ENCODE measurements at places on chromosomes 4 and X.

DNA sequence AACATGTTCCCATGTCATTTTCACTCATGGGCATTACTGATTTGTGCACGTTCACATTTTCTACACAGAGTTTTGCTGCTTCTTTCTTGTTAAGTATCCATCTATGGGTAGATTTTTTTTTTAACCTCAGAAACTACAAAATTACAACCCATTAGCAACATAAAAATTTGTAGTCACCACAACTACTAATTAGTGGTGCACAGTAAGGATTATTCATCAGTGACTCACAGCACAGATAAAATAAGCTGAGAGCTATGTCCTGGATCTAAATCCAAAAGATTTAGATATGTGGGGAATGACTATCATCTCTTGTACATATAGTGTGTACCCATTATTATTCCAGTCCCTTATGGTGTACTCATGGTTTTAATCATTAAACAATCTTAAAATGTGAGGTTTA, 19.7 kb upstream of the AMELX start:
- DNase-seq, result no peak

DNA sequence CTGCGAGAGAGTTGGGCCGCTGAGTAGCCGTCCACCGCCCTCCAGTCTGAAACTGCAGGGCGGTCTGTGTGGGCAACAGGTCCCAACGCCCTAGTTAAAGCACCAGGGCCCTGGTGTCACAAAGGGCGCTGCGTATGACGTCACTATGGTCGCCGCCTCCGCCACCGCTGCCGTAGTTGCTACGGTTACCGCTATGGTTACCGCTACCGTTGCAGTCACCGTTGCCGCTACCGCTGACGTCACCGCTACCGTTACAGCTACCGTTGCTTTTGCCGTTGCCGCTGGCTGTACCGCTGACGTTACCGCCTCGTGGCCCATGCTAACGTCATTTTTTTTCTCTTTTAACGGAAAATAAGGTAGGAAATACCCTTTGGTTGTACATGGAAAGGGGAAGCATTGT, at the start of gene PPP1R2C:
Gene PPP1R2C, minus strand, starts transcription at position 68 of the 400 bp plus-strand sequence. CDS start 84 bp downstream, outside the sequence.
- DNase-seq, result peak; percentile 55

DNA sequence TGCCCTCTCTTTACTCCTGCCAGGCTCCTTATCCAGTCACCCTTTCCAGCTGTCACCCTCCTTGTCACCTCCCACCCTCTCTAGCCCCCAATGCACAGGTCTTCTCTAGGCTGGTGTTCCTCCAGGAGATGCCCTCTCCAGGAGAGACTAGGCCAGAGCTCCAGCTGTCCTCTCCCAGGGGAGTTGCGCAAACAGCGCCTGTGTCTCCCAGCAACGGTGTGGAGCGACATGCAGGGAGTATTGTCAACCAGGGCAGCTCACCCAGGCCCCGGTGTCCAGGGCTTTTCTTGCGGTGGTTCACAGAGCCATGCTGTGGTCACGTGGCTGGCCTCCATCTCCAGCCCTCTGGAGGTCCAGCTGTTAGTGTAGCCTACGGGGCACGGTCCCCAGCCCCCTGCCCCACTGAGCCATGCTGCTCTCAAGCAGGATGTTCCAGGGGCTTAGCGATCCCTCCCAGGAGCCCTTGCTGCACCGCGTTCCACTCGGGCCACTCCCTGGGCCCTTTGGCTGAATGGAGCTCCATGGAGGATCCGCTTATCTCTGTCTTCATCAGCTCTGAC, 34.8 kb downstream of the CCNQ start:
- DNase-seq, result no peak

- no peak for DNase-seq
These were observed 56.8 kb downstream of the SLC39A8 start for GRCh38 chr4:102288497-102288896.

DNA sequence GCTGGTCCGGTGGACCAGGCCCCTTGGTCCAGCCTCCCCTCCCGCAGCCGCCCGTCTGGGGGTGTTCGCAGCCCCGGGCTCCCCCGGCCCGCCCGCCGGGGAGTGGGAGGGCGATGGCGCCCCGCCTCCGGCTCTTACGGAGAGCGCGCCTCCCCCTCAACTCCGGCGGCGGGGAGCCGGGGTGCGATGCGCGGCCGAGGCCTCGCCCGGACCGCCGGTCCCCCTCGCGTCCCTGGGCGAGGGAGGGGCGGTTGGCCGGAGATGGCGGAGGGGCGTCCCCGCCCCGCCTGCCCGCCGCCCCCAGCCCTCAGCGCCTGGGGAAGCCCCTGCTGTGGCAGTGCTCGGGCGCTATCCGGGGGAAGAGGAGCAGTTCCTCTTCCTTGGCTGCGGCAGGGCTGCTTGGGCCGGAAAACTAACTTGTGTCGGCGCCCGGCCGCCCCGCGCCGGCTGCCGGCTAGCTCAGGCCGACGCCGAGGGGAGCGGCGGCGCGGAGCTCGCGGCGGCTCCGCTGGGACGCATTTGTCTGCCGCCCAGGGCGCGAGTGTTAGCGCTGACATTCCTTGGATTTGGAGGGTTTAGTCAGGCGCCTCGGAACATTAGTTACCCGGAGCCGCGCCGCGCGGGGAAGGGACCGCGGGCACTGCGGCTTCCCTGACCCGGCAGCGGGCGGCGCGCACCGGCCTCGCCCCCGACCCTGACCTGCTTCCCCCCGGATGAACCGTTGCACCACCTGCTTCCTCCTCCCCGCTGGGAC, 994 bp downstream of the GALNT7 start:
- DNase-seq, result peak; percentile 80

- no peak for DNase-seq
These were observed 26.1 kb downstream of the PALLD start for GRCh38 chr4:168522829-168523489.

- DNase-seq, result no peak
These were observed 10.1 kb downstream of the SMIM10L2A start for GRCh38 chrX:135431886-135432285.

DNA sequence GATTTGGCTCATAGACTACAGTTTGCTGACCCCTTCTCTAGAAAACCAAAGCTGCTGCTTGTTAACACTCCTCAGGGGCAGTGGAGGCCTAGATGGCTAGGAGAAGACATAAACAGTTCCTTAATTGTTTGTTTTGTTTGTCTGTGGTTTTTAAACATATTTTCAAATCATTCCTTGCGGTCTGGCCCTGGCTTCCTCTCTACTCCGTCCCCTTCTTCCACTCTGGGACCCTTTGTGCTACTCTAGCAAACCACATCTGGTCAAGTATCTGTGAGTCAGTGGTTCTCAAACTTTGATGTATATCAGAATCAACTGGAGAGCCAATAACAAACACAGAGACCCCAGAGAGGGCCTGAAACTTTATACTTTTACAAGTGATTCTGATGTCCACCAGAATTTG, 36.1 kb downstream of the FRMPD4 start:
- DNase-seq, result no peak

DNA sequence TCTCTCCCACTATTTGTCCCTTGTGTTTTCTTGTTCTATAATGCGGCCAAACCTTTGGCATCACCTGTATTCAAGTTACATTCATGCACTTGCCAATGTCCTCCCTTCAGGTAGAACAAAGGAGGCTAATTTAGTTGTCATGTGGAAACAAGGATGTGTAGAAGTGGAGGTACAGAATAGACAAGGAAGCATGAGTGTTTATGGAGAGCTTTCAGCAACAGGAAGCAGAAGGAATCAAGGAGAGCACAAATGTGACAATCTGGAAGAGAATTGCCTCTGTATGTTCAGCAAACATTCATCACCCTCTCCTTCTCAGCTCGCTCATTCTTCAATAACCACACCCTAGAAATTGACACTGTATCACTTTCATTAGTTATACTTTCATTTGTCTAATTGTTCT, 103.4 kb downstream of the SLC7A11 start:
- no peak for DNase-seq

- DNase-seq, result no peak
These were observed 58.0 kb downstream of the STAP1 start for GRCh38 chr4:67616478-67616877.

DNA sequence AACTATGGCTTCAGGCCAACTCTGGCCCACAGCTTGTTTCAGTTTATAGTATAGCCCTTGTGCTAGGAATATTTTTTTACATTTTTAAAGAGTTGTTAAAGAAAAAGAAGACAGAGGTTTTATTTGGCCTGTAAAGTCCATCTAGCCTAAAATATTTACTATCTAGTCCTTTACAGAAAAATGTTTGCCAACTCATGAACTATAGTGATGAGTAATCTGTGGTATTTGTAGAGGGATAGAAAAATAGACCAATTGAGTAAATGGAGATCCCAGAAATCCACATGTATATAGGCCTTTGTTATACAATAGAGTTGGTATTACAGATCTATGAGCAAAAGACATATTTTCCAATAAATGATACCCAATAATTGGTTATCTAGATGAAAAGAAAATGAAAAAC, 288.7 kb downstream of the PRDM5 start:
- DNase-seq, result no peak

GRCh38 chr4:103099691-103100392, at the start of gene BDH2:
Gene BDH2 (minus strand): TSS chr4:103099834. CDS start chr4:103096254, 3,580 bp downstream.
- no peak for DNase-seq

DNA sequence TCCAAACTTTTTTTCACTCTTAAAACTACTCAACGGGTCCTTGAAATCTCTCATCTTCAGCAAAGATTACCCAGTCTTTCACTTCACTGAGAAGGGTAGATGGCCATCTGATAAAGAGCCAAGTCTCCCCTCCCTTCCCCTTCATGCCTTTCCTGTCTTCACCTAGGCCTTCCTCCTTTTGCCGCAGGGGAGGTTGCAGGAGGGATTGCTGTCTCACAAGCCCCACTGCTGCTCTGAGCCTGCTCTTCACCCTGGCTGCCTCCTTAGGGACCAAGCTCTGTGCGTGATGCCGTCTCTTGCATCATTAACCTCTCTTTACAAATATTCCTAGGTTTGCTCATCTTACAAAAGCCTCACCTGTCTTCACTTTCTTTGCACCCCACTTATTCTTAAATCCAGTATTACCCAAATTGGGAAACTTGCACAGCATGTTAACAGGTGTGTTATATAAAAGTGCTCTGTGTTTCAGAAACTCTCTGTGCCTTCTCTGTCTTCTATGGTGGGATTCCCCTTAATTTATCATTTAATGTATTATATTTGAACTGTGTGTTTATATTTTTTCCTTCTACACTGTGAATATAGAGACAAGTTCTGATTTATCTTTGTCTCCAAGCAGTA, 3.8 kb downstream of the ZFX start:
- no peak for DNase-seq

DNA sequence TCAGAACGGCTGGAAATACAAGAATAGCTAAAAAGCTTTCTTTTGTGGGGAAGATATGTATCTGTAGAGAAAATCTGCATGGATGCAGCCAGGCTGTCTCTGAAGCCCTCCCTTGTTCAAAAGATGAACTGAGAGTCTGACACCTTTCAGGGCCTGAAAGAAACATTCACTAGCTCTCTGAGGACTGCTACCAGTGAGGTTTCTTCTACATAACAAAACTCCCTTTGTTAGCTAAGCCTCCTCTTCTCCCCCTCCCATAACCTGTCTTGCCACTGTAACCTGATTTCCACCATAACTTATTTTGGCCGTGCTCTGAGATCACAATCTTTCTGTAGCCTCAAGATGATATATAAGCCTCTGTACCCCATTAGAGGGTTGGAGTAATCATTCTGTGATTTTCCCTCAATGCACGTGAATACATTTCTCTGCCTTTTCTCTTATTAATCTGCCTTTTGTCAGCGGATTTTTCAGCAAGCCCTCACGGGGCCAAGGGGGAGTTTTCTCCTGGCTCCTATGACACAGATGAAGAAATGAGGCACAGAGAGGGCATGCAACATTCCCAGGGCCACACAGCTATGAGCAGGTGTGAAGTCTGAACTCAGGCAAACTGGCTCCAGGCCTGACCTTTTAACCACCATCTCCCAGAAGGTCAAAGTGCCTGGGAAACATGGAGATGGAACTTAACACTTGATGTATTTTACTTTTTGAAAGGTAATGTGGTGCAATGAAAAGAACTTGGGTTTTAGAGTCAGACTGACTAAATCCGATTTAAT, 161.6 kb upstream of the PRDX4 start:
- no peak for DNase-seq

DNA sequence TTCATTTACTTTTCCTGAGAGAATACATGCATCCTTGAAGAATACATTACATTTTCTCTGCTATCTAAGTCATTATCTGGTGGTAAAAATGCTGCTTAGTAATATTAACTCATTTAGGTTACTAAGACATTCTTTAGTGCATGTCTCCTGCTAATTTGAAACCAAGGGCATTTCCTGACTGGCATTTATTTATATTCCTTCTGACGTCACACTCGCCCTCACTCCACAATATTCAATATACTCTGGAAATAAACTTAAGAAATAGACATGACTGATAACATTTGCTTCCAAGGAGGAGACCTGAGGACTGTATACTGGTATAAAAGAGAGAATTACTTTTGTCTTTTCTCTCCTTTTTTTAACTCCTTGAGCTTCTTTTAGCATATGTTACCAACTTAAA, 619.5 kb upstream of the SMIM31 start:
- DNase-seq, result no peak

DNA sequence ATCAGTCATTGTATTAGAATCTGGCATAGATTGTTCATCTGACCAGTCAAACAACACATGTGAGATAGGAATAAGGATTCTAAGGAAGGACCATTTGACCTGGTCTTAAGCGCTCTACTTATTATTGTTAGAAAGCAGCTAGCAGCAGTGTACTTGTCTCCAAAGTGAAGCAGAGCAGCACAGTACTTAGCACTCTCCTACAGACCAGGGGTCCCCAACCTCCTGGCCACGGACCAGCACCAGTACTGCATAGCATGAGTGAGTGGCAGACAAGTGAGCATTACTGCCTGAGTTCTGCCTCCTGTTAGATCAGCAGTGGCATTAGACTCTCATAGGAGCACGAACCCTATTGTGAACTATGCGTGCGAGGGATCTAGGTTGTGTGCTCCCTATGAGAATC, 135.9 kb upstream of the SPRY1 start:
- DNase-seq, result no peak

- DNase-seq, result no peak
These were observed 69.5 kb downstream of the FRYL start for GRCh38 chr4:48710446-48711209.

GRCh38 chr4:15754323-15754722, 23.8 kb upstream of the CD38 start:
- no peak for DNase-seq

- no peak for DNase-seq
These were observed 161.5 kb downstream of the PRDM5 start for GRCh38 chr4:120761070-120761469.

GRCh38 chrX:74492720-74493201, 71.5 kb downstream of the SLC16A2 start:
- DNase-seq, result peak; percentile 47

DNA sequence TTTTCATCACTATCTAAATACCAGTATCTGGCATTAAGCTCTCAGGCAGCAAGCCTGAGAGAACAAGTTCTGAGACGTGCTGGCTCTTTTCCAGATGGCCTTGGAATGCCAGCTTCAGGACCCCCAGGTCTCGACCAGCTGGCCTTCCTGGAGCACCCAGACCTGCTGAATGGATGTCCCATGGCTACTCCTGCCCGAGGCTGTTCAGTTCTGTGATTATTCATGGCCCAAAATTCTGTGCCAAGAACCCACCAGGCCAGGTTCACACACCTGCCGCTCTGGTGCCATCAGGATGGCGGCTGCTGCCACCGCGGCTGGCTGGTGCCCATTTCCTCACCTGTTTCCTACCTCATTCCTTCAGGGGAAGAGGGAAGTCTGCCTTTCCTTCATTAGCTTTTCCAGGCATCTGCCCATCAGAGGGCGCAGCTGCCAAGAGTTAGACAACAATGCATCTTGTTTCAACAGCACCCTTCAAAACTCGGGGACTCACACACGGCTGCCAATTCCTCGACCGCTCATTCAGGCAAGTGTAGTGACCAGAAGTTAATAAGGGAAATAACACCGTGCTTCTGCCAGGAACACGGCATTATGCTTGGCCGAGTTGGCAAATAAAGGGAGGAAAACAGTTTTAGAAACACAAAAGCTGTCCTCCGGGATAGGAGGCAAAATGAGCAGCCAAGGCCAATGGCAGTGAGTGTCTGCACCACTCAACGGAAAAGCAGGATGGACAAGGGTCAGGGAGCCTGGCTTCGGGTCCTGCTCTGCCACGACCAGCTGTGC, 173.8 kb downstream of the NSUN7 start:
- no peak for DNase-seq

Data from activated T-cell treated with anti-CD3 and anti-CD28 coated beads, Interleukin-2, amount 50 U/mL, for 24 hours (primary cell).